ENCODE measurements at places on chromosomes 2 and 18. TPM values are rescaled to one million over a fixed set of nuclear protein-coding genes. Genes with fewer than 3 reads are reported as not detected.

Gene GTF2A1L
- total RNA-seq: not detected

Gene DSEL
- 1.6 TPM for total RNA-seq

Gene MLPH
- 9.9 TPM for total RNA-seq

Gene EML6
- total RNA-seq: 0.04 TPM

Gene TMEM182
- total RNA-seq: 3.3 TPM

Gene GALR1
- not detected for total RNA-seq

Gene NT5DC4
- total RNA-seq: not detected

Gene ALKAL2
- total RNA-seq: not detected

Gene TRPM8
- total RNA-seq: not detected

Gene OR6B2
- not detected for total RNA-seq

Gene GLI2
- total RNA-seq: 0.39 TPM

Gene MROH2A
- total RNA-seq: not detected

Gene RFX8
- total RNA-seq: 0.08 TPM

Gene CCDC178
- not detected for total RNA-seq

Gene ASPRV1
- 0.62 TPM for total RNA-seq

Gene TMEM17
- total RNA-seq: 5.5 TPM

Gene ITPRIPL1
- 1.0 TPM for total RNA-seq

Gene IL36RN
- 0.15 TPM for total RNA-seq

Gene FTCDNL1
- 0.08 TPM for total RNA-seq

Gene ALPP
- not detected for total RNA-seq

Gene FKBP1B
- total RNA-seq: 12.2 TPM

Gene ICA1L
- 0.42 TPM for total RNA-seq

Gene SFTPB
- not detected for total RNA-seq

Gene NT5C1B
- not detected for total RNA-seq

Gene TRIM43
- not detected for total RNA-seq

Gene ATP6V1C2
- total RNA-seq: not detected

Gene PLEK
- not detected for total RNA-seq

Gene TFPI
- total RNA-seq: 1.4 TPM

Gene TFCP2L1
- 16.7 TPM for total RNA-seq

Gene TMEM169
- under 0.01 TPM for total RNA-seq

Gene TMEM247
- not detected for total RNA-seq

Gene AMER3
- total RNA-seq: not detected

Measured in hair follicular keratinocyte (primary cell).